Foreskin keratinocyte (primary cell): ENCODE measurements at places on chromosomes 6 and 20. TPM values are rescaled to one million over a fixed set of nuclear protein-coding genes. Genes with fewer than 3 reads are reported as not detected.

- no peak for DNase-seq
Observed at GRCh38 chr6:41040101-41040939, 1.3 kb upstream of the UNC5CL start.

DNA sequence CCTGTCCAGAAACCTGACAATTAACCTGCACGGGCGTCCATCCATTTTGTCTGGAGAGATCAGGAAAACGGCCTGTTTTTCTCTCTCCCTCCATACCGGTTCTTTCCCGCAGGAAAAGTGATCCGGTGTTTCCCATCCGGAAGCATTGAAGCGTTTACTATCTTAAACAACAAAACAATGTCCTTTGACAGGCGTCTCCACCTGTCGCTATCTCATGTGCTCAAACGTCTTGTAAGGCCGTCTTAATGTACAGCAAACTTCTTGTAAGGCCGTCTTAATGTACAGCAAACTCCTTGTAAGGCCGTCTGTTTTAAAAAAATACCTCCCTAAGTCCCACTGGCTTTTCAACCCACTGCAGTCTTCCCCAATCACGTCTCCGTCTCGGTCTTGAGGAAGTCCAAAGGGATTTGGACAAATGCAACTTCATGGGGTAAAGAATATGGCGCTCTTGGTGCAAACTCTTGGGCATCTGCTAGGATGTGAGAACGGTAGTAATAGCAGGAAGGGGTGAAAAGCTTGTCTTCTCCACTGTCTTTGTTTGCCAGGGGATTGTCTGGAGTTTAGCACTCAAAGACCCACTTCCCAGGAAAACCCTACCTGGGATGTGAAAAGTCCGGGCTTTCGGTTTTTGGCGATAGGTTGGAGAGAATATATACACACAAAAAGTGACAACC is 29.9 kb upstream of the TRIM27 start:
- DNase-seq = no peak

DNA sequence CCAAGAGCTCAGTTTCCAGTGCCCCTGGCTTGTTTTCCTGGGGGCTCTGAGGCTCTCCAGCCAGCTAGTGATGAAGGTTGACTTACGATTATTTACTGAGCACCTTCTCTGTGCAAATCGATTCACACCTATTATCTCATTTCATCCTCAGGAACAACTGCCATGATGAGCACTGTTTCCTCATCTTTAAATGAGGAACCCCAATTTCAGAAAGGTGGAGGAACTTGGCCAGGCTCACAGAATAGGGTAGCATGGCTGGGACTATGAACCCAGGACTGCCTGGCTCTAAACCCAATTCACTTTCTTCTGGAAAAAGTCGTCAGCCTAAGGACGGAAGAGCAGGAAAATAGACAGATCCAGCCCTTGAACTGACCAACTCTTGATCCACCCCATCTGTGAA is 3.5 kb upstream of the BPI start:
- DNase-seq = no peak

DNA sequence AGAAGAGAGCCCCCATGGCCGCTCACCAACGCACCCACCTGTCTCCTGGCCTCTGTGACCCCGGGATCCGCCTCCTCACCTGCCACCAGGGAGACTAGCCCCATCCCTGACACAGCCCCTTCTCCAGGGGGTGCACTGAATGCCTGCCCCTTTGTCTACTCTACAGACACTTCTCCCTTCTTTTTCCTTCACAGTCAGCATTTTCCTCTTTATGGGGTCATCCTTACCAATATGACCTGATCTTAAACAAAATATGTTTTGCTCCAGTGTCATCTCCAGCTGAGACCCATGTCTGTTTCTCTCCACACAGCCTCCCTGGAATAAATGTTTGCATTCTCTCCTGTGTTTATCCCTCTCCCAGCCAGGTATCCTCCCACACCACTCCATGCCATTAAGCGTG is 14.6 kb upstream of the CCR6 start:
- no peak for DNase-seq

- no peak for DNase-seq
Observed at GRCh38 chr6:156550949-156551348, 226.2 kb upstream of the ARID1B start.

DNA sequence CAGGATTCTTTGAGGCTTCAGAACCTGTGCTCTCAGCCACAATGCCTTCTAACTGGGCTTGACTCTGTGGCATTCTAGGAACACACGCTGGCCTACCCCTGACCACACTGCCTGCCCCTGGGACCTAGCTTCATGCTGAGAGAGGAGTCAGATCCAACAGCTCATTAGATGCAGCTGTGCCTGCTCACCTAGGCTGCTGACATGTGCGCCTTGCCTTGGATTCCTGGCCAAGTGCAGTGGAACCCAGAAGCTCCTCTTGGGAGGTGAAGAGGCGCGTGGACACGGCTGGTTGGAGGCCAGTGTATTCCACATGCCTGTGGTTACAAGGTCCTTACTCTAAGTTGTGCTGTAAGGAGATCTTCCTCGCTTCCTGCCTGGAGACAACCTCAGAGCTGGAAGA is 24.7 kb upstream of the KCNK16 start:
- no peak for DNase-seq

GRCh38 chr6:87925373-87926060 is 122.1 kb upstream of the SPACA1 start:
- DNase-seq = no peak

DNA sequence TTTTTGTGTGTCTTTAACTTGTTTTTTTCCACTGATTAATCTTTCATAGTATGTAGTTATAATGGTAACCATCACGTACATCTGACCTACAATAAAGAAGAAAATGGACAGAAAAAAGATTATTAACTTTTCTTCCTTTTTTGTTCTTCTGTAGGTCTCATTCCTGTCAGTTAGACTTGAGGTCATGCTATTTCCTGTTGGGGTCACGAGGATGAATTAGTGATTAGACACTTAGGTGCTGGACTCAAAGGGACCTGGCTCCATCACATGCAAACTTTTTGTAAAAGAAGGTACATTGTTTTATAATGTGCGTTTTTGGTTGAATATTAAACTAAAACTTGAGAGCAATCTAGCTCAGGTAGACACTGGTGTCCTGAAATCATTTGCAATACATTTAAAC is 14.8 kb downstream of the MARCKS start:
- no peak for DNase-seq

DNA sequence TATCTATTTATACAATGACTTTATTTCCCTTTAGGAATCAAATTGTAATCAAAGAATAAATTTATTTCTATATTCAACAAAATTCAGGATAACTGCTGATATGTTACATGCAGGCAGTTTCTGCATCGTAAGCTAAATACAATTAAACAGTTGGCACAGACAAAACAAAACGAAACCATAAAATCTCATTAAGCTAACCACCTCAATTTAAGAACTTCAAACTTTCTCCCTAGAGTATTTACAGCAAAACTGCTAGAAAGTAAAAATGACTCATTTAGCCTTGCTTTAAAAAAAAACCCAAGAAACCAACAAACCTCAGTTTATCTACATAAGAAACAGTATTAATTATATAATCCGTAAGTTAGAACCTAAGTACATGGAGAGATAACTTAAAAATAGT is 17.1 kb downstream of the SSR1 start:
- no peak for DNase-seq

- no peak for DNase-seq
Observed at GRCh38 chr6:37050045-37050853, 44.8 kb downstream of the FGD2 start.

DNA sequence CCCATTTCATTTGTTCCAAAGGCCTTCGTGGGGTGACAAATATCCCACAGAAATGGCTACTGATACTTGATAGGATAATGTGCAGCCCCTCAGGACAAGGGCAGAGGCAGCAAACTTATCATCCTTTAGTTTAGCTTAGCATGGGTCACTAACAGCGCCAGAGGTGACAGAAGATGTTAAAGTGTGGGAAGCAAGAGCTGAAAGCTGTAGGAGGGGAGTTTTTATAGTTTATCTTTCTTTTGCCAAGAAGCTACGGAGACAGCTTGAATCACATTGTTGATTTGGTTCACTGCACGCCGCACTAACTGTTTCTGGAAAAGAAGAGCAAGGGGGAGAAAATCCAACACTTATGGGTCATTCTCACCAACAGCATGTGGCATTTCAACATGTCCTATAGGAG is 773.9 kb upstream of the MMS22L start:
- DNase-seq = no peak

GRCh38 chr20:10927936-10928840 is 254.4 kb upstream of the JAG1 start:
- no peak for DNase-seq

DNA sequence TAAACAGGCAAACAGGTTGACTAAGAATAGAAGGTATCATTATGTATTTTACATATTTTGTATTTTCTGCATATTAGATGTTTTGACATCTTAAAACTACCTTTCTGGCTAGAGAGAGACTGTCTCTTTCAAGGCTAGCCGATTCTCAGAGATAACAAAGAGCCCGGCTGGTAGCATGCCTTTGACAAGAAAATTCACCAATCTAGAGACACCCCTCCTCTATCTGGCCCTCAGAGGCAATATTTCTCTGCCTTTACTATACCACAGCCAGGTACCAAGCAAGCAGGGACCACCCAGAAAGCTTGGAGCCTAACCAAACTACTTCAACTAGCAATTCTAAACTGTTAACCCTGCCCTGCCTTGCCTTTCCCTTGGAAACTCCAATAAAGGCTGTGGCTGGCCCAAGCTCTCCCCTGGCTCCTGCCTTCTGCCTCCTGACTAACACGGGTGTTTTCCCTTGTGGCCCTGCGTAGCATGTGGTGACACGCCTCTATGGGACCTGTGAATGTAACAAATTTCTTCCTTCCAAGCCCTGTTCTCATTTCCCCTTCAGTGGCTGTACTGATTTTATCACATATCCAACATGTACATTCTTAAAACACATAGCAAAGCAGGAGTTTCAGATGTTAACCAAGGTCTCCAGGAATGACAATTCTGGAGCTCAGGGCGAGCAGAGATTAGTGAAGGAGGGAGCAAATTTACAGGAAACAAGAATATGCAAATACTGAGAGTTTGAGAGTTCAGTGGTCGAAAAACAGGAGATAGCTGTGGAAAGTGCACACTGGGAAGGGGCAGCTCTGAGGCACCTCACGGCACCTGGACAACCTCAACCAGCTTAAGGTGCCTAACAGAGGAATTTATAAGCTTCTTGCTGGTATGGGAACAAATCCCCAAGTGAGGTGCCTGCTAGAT is 120.8 kb downstream of the BACH2 start:
- DNase-seq = peak; percentile 80

DNA sequence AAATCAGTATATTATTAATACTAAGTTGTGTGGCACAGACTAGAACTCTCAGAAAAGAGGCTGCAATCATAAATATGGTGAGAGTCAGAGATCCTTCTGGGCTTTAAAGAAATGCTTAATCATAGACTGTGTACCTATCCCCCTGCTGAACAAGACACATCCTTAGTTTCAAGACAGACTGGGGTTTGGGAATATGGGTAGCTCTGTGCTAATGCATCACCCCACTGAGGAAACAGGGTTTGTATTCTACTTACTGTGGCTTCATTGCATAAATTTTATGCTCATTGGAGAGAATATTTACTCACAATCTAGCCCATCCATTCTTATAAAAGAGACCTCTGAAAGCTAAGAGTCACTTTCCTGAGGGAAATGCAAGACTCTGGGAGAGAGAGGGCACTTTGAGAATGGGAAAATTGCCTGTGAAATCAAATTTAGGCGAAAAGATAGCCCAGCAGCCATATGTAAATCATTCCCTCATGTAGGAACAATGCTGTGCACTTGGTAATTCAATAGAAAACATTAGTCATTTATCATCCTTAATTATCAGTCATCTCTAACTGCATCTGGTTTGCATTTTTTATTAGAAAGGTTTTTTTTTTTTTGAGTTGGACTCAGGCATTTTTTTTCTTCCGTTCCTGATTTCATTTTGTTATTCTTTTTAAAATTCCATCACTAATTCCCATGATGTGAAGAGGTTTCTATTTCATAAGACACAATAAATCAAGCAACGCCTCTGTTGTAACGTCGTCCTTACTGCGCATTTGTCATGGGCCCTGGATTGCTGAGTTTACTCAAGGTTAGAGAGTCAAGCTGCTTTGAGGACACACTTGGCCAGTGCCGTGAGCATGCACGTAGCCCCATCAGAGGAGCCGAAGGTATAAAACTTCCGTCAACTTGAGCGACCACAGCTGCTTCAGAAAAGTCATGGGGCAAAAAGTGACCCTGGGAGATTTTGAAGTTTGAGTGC is 91.8 kb downstream of the TRMT11 start:
- no peak for DNase-seq

DNA sequence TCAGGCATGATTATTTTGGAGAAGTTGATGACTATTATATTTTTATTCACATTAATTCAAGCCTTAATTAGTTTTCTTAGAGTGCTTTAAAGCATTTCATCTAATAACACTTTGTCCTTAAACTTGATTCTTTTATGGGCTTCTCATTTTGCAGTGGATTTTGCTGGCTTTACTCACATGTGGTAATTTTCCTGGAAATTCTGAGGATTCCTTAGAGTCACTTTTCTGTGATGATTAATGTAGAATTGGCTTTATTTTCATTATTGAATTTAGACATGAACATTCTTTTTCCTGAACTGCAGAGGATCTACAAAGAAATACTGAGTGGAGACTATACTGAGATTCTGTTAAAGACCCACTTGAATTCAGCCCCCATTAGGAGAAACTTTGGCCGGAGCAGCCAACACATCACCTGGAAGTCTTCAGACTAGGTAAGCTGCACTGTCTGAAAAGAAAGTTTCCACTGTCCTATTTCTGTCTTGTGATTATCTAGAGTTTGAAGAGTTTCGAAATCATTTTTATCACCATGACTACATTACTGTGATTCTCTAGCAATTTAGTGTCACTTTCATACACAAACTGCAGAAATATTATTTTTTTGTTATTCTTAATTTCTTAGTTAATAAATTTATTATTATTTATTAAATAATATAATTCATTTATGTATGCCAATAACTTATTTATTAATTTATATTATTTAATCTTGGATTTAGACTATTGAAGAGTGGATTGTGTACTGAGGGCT is 1.9 kb downstream of the RFPL4B start:
- no peak for DNase-seq

DNA sequence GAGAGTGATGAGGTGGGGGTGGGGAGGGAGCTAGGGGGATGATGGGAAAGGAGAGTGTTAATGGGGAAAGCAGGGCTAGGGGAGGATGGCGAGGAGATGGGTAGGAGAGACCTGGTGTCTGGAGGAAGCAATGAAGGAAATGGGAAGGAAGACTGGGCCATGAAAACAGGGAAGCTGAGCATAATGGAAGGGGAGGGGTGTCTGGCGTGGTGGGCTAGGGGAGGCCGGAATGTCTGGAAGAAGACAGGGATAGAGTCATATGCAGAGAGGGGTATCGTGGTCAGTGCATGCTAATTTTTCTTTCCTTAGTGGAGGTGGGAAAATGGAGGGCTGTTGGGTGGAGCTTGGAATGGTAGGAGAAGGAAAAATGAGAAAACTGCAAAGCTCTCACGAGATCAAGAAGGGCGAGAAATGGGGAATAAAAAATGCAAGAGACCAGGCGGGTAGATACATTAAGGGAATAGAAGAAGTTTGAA is 423 bp downstream of the KLHDC3 start:
- no peak for DNase-seq

GRCh38 chr6:39196673-39197091 is 32.6 kb downstream of the KCNK5 start:
- no peak for DNase-seq

GRCh38 chr6:3473773-3474172 is 16.9 kb upstream of the SLC22A23 start:
- no peak for DNase-seq

The IL20RA gene
- total RNA-seq = 1.2 and 1.7 TPM in 2 replicates

The WFDC6 gene
- not detected in 2 replicates for total RNA-seq

The PLG gene
- not detected in 2 replicates for total RNA-seq

The COL11A2 gene
- 0.07 and 0.18 TPM in 2 replicates for total RNA-seq

The TBXT gene
- total RNA-seq = not detected in 2 replicates

The OR2J3 gene
- total RNA-seq = not detected in 2 replicates
